ENCODE measurements at places on chromosomes 3 and 15.

DNA sequence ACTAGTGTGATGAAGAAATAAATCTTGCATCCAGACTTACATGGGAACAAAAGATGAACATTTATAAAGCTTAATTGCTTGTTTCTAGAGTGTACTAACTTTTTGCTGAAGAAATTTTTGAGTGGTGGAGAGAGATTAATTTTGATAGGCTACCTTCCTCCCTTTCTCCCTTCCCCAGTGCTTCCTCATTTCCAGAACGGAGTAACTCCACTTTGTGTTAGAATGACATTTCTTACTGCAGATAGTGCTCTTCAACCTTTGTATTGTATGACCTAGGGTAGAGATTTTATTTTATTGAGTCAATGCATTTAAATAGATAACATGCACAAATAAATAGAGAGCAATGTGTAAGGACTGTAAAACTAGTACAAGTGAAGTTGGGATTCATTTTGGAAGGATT lies 1.9 kb downstream of the ATP1B3 start:
- DNase-seq, result no peak

- DNase-seq, result no peak
Measured at GRCh38 chr3:162643245-162643644, 1146.6 kb downstream of the OTOL1 start.

DNA sequence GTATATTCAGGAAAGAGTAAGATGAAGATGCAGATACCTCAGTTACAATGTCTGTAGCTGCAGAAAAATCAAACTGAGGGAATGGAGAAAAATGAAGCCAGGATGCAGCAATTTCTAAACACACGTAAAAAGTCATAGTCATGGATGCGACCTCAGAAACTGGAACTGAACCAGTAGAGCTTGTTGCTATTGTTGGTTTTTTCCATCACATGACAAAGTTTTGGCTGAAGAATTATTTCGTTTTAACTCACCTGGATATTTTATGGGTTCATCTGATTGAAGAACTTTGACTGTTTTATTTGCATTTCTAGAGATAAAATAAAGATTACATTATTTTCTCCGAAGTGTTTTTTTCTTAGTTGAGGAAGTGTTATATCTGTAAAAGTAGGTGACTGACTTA lies 591.2 kb downstream of the ZBBX start:
- no peak for DNase-seq

- DNase-seq, result no peak
Measured at GRCh38 chr3:27877061-27878013, 155.2 kb upstream of the EOMES start.

DNA sequence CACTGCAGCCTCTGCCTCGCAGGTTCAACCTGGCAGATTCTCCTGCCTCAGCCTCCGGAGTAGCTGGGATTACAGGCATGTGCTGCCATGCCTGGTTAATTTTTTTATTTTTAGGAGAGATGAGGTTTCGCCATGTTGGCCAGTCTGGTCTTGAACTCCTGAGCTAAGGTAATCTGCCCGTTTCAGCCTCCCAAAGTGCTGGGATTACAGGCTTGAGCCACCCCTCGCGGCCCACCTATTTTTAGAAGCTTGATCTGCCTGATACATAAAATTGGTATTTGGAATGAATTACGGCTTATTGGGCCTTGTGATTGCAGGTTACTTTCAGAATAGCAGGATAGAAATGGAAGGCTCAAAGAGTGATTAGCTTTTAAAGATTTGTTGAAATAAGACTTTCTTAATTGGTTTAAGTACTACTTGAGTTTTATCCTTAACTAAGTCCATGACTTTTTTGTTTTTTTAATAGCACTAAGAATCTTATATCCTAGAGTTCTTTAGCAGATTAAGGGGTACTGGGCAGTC lies 25.0 kb downstream of the GMPS start:
- no peak for DNase-seq

DNA sequence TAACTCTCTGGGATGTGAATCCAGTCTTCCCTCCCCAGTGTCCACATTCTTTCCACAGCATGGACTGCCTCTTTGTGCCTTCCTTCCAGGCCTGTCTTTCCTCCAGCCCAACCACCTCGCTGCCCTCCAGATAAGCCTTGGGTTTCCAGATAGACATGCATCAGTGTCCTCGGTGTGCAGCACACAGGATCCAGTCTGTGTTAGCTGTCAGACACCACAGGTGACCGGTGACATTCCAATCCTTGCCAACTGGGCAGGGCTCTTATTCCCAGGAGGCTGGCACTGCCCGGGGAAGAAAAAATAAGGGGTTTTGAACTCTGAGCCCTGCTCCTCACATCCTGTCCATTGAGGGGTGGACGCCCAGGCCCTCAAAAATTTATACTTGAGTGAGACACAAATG lies 6.0 kb upstream of the SLC6A1 start:
- DNase-seq, result no peak

GRCh38 chr3:46730819-46731218 lies 13.2 kb upstream of the PRSS50 start:
- DNase-seq, result no peak

- DNase-seq, result no peak
Measured at GRCh38 chr3:133096900-133097613, 58.9 kb downstream of the TMEM108 start.

GRCh38 chr3:8990266-8991215 lies 27.3 kb upstream of the RAD18 start:
- no peak for DNase-seq

DNA sequence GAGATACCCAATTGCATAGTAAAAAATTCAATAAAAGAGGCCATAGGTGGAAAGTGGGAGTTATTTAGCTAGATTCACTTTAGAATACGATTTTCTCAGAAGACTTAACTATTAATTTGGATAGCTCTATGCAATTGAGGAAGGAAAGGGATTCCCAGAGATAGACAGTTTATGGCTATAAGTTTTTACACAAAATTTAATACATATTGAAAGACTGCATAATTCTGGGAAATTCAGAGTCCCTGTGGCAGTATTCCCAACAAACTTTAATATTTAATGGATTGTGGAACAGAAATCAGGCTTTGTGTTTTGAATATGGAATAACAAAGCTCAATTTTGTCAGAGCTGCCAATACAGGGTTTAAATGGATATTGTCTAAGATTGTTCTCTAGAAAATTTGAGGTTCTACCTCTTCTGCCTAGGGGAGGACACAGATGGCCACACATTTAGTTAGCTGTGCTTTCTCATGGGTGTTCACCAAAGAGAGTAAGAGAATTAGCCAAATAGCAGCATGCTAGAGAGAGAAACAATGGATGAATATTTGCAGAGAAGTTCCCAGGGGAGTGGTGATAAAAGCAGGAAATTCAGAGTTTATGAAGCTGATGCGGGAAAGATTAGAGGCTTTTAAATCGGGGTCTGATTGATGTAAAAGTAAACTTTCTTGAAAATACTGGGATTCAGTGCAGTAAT lies 8.5 kb downstream of the ISL2 start:
- DNase-seq, result no peak

GRCh38 chr3:30140356-30141075 lies 465.9 kb upstream of the TGFBR2 start:
- DNase-seq, result no peak

DNA sequence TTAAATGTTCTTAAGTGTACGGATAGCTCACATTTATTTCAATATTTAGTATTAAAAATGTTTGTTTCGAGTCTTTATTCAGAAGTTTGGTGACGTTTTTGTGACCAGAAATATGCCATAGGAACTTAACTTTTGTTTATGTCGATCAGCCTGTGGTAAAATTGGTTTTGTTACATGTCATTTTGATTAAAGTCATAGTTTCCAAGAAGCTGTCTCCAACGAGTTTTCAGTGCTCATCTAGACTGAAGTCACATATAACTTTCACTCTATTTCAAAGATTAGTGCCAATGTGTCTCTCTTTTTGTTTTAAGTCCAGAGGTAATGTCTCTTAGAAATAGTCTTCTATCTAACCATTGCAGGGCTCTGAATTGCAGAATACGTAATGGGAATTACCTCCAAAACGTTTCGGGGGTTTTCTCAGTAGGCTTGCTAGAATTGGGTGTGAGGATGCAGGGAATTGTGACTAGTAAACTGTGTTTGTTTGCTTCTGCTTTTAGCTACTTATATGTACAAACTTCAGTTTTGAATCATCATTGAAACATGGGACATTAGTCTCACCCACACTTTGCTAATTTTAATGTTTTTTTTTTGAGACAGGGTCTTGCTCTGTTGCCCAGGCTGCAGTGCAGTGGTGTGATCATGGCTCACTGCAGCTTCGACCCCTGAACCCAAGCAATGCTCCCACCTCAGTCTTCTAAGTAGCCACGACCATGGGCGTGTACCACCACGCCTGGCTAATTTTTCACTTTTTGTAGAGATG lies 3.0 kb downstream of the BUB1B start:
- DNase-seq, result no peak

- DNase-seq, result no peak
Measured at GRCh38 chr15:45186771-45187577, 792 bp downstream of the SHF start.

DNA sequence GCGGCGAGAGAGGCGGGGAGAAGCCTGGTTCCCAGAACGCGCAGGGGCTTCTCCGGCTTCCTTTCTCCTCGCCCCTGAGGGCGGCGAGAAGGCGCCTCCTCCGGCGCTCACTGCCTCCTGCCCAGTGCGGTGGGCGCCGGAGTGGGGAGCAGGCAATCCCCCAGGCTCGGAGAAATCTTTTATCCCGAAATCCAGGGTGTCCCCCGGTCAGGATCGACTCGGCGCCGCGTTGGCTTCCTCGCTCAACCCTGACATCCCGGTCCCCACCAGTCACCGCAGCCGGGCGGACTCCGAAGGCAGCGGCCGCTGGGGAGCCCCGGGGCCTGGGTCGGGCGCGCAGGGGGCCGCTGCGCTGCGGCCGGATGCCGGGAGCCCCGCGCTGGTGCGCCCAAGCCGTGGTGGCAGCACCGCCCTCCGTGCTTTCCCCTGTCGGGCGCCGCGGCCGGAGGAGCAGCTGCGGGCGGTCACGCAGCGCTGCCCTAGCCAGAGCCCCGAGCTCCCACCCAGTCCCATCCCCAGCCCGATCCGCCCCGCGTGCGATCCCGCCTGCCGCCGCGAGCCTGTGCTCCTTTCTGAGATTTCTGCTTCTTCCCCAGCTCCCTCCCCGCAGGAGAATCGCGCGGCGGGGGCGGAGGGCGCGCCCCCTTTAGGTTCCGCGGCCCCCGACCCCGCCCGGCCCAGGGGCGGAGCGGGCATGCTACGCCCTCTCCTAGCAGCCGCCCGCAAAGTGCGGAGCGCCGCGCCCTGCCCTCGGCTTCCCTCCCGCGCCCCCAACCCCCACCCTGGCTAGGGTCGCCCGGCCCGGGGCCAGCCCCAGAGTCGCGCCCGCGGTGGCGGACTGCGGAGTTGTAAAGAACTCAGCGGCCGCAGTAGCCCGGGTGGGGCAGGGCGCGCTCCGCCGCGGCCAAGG lies 683 bp upstream of the CACNA2D3 start:
- no peak for DNase-seq

DNA sequence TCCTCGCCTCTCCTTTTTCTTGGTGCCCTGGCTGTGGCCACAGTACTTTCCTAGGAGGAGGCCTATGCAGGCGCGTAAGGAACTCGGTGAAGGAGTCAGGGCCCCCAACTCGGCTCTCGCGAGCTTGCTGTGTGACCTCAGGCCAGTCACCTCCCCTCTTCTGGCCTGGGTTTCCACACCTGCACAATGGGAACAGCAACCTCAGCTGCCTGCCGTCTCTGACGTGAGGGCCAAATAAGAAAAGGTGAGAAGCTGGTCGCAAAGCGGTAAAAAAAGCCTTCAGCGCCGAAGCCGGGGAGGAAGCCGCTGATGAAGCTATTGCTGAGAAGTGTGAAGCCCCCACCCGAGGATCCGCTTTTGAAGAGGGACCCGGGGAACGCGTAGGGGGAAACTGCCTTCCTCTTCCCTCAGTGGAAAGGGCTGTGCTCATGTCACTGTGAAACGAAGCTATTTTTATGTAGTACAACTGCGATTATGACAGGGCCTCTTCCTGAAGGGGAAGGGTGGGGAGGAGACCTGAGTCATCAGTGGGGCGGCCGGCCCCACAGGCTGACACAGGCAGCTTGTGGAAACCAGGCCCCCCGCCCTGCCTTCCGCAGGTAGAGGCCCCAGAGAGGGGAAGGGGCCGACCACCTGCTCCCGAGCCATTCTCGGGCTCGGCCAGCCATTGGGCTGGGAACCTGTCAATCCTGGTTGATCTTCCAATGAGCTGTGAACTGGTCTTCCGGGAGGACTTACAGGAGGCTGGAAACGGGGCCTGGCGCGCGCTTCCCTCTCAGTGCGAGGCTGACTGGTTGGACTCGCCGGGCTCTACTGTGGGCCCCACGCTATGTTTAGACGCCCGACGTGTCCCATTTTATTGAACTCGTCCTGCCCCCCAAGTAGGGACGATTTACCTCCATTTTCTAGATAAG lies 18.0 kb upstream of the ANKDD1A start:
- DNase-seq, result peak; percentile 80

GRCh38 chr3:78221796-78222195 lies 1181.9 kb downstream of the ROBO2 start:
- DNase-seq, result no peak

DNA sequence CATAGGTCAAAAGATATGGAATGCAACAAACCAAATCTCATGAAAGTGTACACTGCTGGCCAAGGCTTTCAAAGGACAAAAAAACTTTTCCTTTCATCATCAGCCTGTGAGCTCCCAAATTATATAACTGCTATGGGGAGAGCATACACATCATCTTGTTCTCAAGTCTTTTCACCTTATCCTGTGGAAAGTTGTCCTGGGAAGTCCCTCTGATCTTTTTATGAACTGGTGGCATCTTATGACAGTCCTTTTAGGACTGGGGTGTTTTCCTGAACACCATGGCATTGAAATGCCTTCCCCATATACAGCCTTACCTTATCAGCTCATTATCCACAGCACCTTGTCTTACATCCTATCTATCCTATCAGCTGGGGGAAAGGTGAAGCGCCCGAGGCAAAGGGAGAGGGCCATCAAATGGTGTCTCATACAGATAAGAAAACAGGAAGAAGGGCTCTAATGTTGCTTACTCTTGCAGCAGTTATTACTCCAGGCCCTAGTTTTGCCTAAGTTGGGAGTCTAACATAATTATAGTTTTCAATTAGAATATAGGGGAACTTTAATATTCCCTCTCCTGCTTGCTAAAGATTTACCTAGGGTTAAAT lies 61.5 kb upstream of the GOLIM4 start:
- no peak for DNase-seq

DNA sequence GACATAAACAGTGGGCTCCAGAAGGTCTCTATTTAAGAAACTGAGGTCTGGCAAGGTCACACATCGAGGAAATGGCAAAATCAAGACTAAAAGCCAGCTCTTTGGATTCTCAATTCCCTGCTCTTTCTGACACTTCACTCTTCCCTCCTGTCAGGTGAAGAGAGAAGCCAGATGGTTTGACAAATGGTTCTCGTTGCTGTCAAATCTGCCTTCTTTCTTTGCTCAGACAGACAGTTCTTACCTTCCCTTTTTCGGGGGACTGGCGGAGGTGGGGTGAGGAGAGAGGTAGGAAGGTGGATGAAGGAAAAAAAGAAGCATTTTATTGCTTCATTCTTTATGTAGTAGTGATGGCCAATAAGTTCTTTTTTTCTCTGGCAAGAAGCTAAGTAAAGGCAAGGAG lies 133.4 kb downstream of the LPP start:
- DNase-seq, result no peak

- no peak for DNase-seq
Measured at GRCh38 chr3:186260726-186261125, 101.3 kb downstream of the DGKG start.
